ENCODE measurements at places on chromosomes 1 and 21.

GRCh38 chr1:27515626-27516025 is 25.7 kb upstream of the WASF2 start:
- no peak for DNase-seq

GRCh38 chr1:59532102-59532501 is 235.2 kb downstream of the FGGY start:
- no peak for DNase-seq

GRCh38 chr1:86747304-86747703 is 42.9 kb downstream of the SH3GLB1 start:
- DNase-seq: no peak

GRCh38 chr21:36962098-36962780 is 4.2 kb downstream of the HLCS start:
- no peak for DNase-seq

- no peak for DNase-seq
Measured at GRCh38 chr1:40658751-40659648, 6.5 kb downstream of the RIMS3 start.

DNA sequence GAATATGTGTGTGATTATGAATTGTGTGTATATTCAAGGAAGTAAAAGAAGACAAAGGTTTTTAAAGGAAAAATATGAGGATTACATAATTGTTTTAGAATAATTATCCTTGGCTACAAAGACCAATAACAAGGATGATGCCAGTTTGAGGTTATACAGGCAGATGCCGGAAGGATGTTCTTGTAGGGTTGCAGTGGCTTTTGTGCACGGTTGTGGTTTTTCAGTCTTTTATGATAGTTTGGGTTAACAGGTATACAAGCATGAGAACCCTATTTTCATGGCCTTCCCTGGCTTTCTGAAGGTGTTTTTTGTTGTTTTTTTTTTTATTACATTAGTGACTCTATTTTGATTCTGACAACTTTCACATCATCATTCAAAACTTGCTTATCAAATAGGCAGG is 4.9 kb downstream of the CR2 start:
- DNase-seq: peak; percentile 47

DNA sequence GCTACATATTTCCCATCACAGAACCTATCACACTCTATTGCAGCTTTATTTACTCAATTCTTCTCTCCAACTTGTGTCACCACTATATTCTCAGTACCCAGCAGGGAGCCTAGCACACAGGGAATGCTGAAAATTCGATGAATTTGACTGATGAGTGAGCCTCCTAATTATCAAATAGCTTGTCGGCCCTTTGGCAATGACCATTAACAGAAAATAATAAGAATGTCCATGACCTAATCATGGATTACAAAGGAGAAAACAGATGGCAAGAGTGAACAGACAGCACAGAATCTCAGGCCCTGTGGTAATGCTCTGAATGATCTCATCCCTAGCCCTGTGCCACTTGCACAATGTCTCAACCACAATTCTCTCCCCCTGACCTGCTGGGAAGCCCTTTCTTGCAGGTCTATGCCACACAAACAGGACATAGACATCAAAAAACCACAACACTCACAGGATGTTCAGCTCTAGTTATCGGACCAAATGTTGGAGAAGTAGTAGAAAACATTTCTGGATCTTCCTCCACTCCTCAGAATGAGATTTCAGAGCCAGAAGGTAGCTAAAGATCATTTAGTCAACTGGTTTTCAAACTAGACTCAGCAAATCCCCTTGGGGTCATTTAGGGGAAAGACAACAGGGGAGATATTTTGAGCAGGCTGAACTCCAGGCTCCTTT is 68.4 kb downstream of the LUZP1 start:
- peak; percentile 22 for DNase-seq

DNA sequence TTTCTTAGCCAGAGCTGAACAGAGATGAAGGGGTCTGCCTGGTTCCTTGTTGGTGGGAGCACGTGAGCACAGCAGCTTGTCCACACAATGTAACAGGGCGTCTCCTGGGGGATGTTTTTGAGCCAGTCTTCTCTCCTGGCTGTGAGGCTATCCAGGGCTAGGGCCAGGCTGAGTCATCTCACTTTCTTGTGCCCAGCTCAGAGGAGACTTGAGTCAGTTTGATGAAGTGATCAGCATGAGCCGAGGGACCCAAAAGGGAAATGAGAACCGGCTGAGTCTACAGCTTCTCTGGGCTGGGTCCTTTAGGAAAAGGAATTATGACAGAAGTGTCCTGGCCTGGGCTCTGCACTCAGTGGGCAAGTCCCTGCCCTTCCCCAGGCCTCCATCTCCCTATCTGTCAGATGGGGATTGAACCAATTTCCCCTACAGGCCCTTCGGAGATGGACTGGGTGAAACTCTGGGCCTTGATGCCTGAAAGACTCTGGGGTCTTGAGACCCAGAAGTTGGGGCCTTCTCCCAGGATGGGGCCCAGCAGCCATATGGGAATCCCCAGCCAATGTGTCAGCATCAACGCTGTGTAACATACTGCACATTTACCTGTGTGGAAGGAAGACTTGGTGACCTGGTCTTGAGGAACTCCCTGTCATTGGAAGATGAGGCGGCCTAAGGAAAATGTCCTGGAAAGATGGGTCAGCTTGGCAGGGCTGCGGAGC is 36.6 kb downstream of the DMRTB1 start:
- no peak for DNase-seq

GRCh38 chr1:151990856-151991198 is 2.8 kb downstream of the S100A10 start:
- DNase-seq: no peak

DNA sequence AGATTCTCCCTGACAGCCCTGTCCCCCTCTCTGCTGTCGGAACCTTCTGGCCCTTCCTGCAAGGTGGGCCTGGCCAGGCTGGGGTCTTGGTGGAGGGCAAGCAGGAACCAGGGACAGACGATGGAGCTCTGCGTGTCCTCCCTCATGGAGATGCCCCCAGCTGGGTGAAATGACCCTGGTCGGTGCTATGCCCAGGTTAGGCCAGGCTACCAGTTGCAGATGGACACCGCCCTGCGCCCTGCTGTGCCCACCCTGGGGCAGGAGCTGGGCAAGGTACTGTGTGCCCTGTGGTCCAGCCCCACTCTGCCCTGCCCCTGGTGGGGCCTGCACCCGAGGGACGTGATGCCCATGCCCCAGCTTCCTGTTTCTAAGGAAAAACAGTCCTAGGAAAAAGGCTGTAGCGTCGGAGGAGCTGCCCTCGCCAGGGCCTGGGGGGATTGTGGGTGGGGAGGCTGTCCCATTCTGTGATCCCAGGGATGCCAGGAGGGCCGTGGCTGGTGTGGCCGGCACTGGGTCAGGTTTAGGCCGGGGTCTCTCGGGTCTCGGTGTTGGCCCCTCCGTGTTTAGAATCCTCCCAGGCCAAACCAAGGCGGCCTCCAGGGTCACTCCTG is 77.6 kb downstream of the MORN1 start:
- DNase-seq: no peak

DNA sequence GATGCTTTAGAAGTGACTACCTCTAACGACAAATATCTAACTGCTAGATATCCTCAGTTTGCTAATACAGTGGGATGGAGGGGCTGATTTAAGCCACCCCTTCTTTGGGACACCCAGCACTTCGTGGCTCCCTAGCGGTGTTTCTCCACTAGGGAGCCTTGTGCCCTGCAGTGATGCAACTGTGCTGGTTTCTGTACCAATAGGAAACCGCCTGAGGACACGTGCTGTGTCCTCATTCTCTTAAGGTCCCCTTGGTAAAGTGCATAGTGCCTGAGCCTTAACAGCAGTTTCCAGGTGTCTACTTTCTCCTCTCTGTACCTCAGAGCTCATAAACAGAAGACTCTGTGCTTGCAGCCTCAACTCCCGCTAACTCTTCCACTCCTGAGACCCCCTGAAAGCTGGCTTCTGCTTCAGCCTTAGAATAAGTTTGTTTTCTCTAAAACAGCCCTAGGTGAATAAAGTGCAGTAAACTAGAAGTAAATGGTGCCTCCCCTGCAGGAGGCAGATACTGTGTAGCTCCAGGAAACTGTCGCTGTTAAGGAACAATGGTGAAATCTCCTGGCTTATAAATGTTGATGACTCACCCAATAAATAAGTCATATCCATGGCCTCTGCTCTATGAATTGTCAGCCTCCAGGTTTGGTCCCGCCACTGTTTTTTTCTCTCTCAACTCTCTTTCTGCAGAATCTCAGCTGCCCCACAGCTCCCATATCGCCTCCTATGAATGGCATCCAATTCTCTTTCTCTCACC is 130.4 kb downstream of the AK5 start:
- DNase-seq: no peak

DNA sequence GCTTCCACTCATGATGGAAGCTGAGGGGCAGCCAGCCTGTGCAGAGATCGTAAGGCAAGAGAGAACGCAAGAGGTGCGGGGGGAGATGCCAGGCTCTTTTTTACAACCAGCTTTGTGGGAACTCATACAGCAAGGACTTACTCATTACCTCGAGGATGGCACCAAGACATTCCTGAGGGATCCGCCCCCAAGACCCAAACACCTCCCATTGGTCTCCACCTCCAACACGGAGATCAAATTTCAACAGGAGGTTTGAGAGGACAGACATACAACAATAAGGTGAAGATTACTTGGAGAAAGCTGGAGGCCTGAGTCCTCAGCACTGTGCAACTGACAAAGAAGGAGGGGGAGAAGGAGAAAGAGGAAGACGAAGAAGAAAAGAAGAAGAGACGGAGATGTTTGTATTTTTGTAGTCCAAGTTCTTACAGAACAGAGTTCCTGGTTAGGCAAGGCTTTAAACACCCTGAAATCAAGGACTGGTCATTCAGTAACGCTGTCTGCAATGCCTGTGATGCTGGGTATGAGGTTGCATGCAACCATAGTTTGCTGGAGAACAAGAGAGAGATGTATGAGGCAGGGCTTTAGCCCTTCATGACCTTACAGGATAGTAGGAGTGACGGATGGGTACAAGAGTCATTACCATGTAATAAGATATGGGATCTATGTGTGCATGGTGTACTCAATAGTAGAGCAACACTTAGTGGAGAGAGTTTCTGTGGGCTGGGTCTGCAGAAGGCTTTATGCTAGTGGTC is 19.7 kb upstream of the GALNT2 start:
- DNase-seq: no peak

DNA sequence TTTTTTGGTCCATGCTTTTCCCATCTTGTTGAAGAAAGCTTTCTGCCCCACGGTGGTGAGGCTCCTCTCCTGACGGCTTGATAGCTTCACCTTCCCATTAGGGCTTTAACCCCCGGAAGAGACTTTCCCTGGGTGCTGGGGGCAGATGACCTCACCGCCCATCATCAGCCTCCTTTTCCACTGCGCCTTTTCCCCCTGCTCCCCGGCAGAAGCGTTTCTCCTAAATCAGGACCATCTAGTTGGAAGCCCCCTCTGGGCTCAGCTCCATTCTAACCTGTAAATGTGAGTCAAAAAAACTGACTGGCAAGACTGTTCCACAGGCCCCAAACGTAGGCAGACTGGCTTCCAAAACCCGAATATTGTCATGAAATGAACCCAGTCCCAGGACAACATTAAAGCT is 6.7 kb downstream of the POFUT2 start:
- no peak for DNase-seq

DNA sequence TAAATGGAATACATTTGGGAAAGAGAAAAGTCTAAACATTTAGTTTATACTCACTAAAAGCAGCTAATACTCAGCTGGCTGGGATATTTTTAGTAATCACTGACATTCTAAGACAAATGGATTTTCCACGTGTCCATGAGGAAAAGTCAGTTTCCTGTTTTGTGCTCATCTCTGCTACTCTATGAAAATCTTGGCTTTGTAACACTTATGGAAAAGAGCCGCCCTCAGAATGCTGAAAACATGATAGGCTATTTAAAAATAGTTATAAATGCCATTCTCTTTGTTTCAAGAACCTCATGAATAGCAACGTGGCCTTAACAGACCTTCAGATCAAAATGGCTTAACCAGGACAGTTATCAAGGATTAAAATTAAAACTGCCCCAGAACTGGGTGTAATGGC is 29.9 kb downstream of the MRAP start:
- DNase-seq: no peak

- no peak for DNase-seq
Measured at GRCh38 chr1:53733975-53734649, 4.9 kb downstream of the GLIS1 start.

GRCh38 chr1:174914991-174915390 is 84.8 kb upstream of the CACYBP start:
- DNase-seq: no peak

DNA sequence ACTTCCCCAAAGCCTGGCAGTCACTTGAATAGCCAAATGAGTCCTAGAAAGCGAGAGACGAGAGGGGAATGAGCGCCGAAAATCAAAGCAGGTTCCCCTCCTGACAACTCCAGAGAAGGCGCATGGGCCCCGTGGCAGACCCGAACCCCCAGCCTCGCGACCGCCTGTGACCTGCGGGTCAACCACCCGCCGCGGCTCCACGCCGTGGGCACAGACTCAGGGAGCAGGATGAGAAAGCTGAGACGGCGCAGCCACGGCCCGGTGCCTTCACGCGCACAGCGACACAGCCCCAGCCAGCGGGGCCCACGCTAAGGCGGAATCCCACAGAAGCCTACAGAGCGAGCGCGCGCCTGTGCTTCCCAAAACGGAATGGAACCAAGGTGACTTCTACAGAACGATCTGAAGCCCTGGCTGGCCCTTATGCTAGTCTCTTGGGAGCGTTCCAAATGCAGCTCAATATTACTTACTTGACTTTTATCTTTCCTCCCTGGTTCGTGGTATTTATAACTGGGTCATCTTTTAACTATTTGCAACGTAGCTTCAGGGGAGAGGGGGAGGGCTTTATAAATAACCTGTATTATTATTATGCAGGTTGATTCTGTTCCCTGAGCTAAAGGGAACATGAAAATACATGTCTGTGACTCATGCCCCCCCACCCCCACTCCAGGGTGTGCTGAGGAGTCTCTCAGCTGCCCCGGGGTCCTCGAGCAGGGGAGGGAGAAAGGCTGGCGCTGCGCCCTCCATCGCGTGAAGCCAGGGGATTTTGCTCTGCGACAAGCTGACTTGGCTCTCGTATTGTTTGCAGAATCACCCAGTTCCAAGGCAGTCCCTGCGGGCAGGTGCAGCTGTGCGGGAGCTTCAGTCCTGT is 1.7 kb downstream of the TSPEAR start:
- no peak for DNase-seq

GRCh38 chr1:180213401-180214170 is 16.5 kb upstream of the LHX4 start:
- DNase-seq: peak; percentile 62

GRCh38 chr1:224182057-224182865 is 779 bp upstream of the DEGS1 start:
- peak; percentile 24 for DNase-seq

DNA sequence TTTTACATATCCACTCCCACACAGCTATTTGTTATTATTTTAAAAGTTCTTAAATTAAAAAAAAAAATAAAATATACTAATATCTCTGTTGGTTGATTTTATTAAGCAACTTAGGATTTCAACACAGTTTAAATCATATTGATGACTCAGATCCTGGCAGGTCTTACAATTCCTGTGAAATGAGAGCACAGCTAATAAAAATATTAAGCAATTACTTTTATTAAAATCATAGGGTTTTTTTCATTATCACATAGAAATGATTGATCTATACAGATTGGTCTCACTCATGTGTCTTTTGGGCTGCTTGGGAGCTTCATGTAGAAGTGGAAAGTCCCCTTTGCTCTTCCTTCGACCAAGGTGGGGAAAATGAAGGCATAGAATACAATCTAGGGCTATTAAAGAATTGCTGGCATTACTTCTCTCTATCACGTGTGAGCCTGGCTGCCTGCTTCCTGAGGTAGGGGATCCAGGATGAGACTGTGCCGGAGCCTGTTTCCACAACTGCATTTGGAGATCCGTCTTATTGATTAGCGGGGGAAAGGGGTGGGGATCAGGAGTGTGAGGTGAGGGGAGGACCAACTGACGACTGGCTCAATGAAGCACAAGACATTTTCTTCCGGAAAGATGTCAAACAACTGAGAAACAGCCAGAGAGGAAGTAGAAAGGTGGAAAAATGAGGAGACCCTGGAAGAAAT is 858.0 kb downstream of the USP25 start:
- DNase-seq: no peak

Measured in CD8-positive, alpha-beta memory T cell (primary cell).